Activated naive CD4-positive, alpha-beta T cell (primary cell): ENCODE measurements at places on chromosomes 16 and 17.

- DNase-seq, result no peak
Measured at GRCh38 chr17:44558334-44558709, 1.0 kb downstream of the FZD2 start.

GRCh38 chr16:11377154-11377553 is 31.9 kb downstream of the RMI2 start:
- no peak for DNase-seq

DNA sequence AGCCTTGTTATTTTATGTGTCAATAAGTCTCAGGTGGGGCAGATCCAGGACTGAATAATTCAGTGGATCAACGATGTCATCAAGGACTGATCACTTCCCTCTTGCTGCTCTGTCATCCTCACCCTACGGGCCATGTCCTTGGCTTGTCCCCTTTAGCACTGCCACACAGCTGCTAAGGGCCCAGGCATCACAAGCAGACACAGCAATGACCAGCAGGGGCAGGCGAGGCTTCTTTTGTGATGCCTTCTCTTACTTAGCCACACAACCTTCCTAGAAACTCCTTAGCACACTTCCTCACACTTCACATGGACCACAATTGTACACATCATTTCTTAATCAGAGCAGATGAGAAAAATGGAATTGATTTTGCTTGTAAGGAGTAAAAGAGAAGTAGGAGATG is 356.3 kb upstream of the SOX9 start:
- no peak for DNase-seq

DNA sequence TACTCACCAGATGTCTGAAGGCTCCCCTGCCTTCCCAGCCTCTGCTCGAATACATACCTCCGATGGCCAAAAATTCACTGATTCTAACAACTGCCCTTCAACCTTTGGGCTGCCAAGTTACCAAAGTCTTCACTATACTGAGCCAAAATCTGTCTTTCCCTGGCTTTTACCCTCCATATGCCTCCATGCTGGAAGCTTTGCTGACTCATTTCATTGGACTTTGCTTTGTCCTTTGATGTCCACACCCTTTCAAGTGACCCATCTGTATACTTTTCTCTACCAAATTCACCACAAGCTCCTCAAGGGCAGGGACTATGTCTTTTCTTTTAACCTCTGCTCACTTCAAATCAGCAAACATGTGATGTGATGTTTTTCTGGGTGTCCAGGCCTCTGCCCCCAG is 21.0 kb upstream of the MTMR4 start:
- DNase-seq, result no peak

GRCh38 chr17:39776252-39776651 is 38.5 kb downstream of the GRB7 start:
- no peak for DNase-seq
